ENCODE measurements at places on chromosomes 5 and 9.

- no peak for DNase-seq
Measured at GRCh38 chr5:36457511-36458270, 148.7 kb upstream of the SLC1A3 start.

GRCh38 chr5:6458833-6459232 is 10.2 kb downstream of the UBE2QL1 start:
- DNase-seq, result no peak

DNA sequence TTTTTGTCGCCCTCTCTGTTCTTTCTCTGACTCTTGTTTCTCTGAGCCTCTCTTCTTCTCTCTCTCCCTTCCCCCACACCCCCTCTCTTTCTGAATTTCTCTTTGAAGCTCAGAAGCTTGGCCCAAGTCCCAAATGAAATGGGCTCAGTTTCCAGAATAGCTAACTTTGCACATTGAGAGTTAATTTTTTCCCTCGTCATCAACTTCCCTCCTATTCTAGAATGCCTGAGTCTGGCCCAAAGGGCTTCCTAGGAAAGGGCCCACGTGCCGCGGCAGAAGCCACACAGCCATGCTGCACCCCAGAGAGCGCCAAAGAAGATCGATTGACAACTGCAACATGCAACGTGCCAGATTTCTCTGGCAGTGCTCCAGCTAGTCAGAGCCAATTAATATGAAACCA is 588.8 kb upstream of the KLF4 start:
- DNase-seq, result no peak

DNA sequence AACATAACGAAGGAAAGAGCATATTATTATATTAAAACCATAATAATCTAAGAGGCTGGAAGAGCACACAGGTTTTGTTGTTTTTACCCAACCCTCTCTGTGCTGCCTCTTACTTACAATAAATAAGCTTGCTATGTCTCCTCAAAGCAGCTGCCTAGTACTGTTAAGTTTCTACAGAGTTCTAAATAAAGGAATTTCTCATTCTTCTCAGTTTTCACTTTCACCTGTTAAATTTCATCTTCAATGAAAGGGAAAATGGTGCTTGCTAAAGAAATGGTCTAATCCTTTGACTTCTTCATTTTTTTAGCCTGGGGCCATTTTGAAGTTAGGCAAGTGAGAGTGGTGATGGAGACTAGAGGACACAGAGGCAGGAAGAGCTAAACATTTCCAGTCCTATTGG is 396.1 kb downstream of the MAN2A1 start:
- DNase-seq, result no peak

DNA sequence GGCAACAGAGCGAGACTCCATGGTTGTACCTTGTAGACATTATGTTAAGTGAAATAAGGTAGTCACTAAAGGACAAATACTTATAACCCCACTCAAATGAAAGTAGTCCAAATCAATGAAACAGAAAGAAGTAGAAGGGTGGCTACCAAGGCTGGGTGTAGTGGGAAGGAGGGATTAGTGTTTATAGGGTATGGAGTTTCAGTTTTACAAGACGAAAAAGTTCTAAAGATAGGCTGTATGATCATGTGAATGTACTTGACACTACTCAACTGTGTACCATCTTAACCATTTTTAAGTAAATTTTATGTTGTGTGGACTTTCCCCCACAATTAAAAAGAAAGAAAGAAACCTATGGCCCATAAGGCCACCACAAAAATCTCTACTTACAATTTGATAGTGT is 32.2 kb downstream of the ALDH7A1 start:
- DNase-seq, result no peak

DNA sequence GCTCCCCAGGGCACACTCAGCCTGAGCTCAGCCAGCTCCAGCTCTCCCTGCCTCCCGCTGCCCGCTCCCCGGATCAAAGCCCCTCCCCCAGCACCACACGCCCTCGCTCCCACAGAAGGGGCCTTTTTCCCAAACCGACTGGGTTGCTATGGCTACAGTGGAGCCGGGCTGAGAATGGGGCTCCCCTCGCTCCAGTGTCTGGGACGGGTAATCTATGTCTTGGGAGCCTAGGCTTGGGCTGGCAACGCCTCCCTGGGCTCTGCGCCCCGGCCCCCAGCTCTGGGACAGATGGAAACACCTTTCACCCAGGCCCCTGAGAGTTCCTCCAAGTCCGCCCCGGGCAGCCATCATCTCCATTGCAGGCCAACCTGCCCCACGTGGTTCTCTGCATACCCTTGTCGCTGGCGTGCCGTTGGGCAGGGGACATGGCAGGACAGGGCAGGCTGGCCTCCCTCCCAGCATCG is 29.6 kb downstream of the NOTCH1 start:
- DNase-seq, result no peak

DNA sequence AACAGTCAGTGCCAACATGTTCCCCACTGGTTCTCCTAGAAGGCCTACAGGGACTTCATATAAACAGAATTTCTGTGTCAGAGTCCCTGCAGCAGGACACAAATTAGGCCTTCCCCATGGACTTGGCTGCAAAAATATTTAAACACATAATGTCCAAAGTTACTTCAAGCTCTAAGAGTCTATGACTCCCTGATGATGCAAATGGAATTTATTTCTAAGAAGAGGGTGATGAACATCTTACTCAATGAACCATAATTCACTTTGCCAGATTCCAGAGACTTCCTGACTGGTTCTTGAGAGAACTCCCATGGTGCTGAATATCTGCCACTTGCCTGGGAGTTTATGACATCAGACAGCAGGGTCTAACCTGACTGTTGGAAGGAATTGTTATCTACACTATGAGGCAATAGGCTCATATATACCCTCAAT is 32.7 kb upstream of the ADRA1B start:
- DNase-seq, result no peak

DNA sequence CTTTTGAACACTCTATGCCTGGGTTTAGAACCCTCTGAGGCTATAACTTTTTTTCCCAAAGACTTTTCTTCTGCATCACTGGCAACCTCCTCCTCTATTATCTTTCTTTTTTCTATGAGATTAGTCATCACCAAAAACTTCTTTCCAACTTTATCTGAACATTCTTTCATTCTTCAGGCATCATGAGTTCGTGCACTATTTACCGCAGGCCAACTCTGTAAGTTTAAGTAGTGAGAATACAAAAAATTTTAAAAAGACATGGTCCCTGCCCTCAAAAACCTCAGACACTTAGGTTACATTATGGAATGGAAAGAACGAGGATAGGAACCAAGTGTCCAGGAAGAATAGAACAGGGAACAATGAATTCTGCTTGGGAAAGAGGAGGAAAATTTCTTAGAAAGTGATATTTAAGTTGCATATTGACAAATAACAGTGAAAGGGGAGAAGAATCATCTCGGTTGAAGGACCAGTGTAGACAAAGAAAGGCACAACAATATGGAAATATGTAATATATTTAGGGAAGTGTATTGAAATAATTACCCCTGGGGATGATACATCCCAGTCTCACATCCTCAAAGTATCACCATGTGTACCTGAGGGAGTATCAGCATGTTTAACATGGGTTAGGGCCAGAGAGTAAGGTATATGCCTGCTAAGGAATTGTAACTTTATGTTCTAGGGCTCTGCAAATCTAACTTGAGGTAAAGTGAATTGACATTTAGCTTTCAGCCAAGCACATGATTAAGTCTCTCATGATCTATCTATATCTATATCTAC is 196.5 kb upstream of the NREP start:
- no peak for DNase-seq

- DNase-seq, result no peak
Measured at GRCh38 chr5:85515588-85515987, 1102.2 kb upstream of the COX7C start.

DNA sequence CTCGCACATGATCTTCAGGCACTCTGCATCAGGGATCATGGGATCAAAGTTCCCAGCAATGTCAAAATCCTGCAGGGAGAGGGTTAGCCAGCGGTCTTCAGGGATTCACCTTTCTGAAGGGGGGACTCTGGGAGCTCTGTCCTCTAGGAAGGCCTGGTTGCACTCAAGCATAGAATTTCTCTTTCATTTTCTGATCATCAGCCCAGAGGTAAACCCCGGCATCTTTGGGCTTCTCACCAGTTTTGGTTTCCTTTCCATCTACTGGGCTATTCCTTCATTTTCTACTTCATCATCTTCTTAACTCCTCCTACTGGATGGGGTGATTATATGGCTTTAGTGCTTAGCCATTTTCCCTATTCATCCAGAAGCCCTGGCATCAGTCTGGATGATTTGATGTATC is 4.6 kb upstream of the DND1 start:
- no peak for DNase-seq

DNA sequence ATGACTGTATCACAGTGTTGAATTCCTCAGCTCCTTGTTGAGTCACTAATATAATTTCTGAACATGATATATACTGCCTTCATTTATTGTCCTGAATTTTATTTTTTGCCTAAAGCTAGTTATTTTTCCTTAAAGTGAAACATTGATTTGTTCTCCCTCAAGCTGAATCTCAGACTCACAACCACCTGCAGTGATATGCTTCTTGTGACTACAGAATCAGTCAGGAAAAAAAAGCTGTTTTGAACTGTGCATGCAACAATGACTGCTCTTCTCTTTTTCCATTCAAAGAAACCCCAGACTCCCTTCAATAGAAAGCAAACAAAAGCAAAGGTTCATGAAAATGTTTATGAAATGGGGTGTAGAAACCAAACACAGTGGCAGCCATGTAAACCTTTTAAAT is 470.2 kb upstream of the CHD1 start:
- no peak for DNase-seq

GRCh38 chr5:132007399-132008162 is 3.9 kb downstream of the ACSL6 start:
- DNase-seq, result no peak

DNA sequence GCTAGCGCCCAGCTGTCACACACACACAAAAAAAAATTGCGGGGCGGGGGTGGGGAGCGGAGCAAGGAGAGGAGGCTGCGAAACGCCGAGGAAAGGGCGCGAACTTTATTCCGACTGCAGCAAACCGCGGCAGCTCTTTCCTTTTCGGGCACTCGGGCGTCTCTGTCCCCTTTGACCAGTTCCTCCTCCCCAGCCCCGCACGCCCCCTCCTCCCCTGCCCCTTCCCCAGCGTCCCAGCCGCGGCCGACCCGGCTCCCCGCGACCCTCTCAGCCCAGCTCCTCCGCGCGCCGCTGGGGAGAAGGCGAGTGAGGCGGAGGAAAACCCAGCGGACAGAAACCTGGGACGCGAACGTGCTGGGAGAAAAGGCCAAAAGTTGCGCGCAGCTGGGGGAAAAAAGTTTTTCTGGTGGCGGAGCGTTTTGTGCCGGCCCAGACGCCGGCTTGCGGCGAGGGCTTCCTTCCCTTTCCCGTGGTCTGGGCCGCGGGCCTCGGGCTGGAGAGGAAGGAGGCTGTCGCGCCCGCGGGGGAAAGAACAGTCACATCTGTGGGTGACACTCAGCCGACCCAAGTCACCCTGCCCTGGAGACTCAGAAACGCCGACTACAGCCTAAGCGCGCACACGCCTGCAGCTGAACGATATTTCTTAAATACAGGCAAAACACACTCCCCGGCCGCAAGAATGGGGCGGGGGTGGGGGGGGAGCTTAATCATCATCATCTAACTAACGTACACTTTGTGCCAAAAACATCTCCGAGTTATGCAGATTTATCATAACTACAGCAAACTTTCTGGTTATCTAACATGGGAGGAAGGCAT is 1.1 kb upstream of the BNC2 start:
- no peak for DNase-seq

DNA sequence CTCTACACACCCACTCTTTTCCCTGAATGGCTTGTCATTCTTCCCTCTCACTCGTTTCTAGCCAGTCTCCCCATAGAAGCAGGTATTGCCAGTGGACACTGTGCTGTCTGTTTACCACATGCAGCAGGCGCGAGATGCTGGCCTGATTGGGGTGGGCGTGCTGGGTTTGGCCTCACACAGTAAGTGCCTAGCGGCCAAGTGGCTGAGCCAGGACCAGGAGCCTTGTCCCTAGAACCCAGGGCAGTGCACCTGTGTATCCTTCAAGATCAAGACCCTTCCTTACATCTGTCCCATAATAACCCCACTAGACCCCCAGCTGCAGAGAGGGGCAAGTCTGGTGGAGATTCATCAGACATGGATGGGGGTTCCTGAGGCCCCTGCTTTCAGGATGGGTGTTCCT is 112.8 kb upstream of the IRX4 start:
- no peak for DNase-seq

- DNase-seq, result no peak
Measured at GRCh38 chr9:135864447-135865049, 42.8 kb downstream of the CAMSAP1 start.

- DNase-seq, result no peak
Measured at GRCh38 chr5:57509501-57510260, 27.1 kb upstream of the ACTBL2 start.

DNA sequence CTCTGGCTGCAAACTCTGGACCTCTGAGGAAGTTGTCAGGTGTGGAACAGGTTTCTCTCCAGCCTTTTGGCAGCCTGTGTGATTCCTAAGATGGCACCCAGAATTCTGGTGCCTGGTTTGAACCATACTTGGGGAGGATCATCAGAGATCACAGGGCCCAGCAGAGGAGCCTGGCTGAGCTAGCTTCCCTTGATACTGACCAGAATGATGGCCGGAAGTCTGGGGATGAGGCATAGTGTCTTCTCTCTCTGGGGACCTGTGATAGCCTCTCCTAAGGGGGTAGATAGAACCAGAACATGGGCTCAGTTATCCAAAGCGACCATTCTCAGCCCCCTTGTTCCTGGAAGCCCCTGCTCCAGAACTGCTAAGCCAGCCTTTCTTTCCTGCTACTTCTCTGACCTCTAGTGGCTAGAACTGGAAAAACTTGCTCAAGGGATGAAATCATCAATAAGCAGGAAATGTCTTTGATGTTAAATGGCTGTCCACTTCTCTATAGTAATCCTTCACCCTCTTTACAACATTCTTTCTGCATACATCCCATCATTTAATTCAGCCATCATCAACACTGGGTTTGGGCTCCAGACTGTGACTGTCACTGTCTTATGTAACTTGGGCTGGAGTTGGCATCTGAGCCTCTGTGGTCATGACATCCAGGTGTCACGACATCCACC is 55.1 kb downstream of the C9orf152 start:
- DNase-seq, result no peak

DNA sequence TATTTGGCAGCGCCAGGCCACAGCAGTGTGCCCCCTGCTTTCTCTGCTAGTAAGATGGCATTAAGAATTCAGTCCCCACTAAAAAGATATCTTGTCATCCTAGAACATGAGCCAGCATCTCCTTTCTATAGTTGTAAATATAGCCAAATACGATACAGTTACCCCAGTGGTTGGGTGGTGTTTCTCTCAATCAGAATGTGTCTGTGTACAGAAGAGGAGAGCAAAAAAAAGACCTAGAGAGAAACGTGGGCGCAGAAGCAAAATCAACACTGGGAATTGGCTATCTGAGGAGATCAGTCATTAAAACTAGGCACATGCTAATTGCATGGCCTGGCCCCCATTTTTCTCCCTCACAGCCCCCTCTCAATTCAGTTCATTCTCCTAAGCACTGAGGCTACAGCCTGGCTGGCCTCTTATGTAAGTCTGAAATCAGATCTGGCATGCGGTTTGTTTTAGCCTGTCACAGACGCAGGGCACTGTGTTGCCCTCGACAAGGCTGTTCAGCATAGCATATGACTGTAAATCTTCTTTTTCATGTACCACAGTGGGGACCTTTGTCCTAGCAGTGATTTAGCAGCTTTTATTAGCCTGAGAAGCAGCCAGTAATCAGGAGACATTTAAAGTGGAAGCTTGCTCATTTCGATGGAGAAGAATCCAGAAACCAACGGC is 57.8 kb downstream of the RORB start:
- no peak for DNase-seq

GRCh38 chr5:105504-106070 is 13.6 kb downstream of the PLEKHG4B start:
- no peak for DNase-seq
